ENCODE measurements at places on chromosomes 5 and 9.

- no peak for DNase-seq
Measured at GRCh38 chr9:37309136-37309535, 113.4 kb upstream of the GRHPR start.

DNA sequence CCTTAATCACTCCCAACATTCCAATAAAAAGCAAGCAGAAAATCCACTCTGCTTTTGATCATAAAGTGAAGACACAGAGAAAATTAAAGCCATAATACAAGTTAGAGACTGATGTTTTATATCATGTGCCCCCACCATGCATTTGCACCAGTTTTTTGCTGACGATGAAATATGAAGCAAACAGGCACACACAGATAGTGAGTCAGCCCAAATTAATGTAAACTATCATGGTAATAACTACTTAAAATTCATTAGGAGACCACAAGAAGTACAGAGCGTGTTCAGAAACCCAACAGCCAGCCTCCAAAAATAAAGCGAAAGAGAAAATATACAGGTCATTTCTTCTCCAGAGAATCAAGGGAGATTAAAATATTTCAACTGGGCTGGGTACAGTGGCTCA is 46.4 kb upstream of the KDM4C start:
- DNase-seq, result no peak

- DNase-seq, result no peak
Measured at GRCh38 chr5:149588936-149589335, 7.6 kb downstream of the ARHGEF37 start.

- no peak for DNase-seq
Measured at GRCh38 chr9:35273591-35273990, 111.8 kb downstream of the UNC13B start.

GRCh38 chr9:14466429-14466818 is 152.5 kb upstream of the NFIB start:
- no peak for DNase-seq

- DNase-seq, result no peak
Measured at GRCh38 chr9:71767776-71768321, 464 bp downstream of the CEMIP2 start.
